Activated T-cell treated with anti-CD3 and anti-CD28 coated beads, Interleukin-2, amount 50 U/mL, for 1 hour (primary cell): ENCODE measurements at places on chromosomes 7 and 10.

GRCh38 chr10:95096143-95096542 is 26.8 kb upstream of the CYP2C8 start:
- no peak for DNase-seq

GRCh38 chr7:27665531-27665930 is 2.8 kb upstream of the HIBADH start:
- no peak for DNase-seq

GRCh38 chr10:4649886-4650508 is 176.0 kb upstream of the AKR1E2 start:
- no peak for DNase-seq

- DNase-seq = no peak
Observed at GRCh38 chr10:107492389-107492788, 327.9 kb upstream of the SORCS1 start.

GRCh38 chr10:70898687-70899086 is 10.3 kb upstream of the PCBD1 start:
- DNase-seq = no peak

GRCh38 chr10:24438800-24439199 is 229.9 kb downstream of the KIAA1217 start:
- DNase-seq = no peak

- DNase-seq = no peak
Observed at GRCh38 chr7:91655656-91656055, 224.8 kb downstream of the MTERF1 start.

DNA sequence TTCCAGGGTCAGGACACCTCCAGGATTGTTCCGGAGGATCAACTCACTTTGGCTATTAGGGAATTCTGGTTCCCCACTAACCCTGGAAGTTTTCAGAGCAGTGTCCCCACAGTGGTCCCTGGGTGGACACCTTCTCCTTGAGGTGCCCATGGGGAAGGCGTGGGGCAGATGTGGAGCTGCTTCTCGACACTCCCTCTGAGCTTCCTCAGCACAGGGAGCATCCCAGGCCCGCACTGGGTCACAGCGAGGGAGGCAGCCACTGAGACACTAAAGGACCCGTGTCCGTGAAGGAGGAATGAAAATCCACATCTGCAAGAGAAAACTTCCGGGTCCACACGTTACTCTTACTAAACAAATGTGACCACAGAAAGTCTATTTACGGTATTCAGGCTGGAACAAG is 48.2 kb upstream of the MNX1 start:
- no peak for DNase-seq

DNA sequence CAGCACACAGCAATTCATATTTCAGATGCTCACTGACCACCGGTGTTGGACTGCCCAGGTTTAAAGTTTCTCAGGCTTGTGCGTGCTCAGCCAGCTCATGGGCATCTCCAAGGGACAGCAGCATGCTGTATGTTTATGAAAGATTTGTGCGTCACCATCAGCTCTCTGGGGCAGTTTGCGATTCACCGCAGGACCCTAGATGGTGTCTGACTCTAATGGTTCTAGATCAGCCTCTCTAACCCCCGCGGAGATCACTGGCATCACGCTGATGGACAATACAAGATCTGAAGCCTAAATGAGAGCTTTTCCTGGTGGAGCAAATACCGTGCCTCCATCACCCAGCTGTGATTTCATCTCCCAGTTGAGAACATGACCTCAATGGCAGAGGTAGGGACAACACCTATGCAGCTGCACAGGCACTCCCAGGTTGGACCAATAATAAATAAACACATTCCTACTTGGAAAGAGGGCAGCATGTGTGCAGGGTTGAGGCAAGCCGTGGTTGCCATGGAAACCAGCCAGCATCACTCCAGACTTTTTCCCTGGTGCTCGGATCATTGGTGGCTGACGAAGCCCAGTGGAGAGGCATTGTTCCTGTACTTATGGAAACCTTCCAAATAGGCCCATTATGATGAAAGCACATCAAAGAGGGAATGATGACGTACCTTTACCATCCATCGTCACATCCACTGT is 253.6 kb downstream of the KCNMA1 start:
- no peak for DNase-seq

DNA sequence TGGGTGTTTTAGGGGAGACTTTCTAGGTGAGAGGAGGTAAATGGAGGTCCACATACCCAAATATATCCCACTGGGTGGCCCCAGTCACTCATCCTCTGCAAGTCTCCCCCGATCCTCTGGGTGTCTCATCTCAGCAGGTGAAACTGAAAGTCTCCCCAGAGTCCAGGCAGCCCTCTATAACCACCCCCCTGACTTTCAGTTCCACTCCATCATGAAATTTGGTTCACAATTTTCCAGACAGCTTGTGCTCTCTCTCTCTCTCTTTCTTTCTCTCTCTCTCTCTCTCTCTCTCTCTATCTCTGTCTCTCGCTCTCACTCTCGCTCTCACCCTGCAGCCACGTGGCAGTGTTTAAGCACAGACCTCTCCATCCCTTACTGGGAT is 56.7 kb upstream of the ELN start:
- DNase-seq = no peak

DNA sequence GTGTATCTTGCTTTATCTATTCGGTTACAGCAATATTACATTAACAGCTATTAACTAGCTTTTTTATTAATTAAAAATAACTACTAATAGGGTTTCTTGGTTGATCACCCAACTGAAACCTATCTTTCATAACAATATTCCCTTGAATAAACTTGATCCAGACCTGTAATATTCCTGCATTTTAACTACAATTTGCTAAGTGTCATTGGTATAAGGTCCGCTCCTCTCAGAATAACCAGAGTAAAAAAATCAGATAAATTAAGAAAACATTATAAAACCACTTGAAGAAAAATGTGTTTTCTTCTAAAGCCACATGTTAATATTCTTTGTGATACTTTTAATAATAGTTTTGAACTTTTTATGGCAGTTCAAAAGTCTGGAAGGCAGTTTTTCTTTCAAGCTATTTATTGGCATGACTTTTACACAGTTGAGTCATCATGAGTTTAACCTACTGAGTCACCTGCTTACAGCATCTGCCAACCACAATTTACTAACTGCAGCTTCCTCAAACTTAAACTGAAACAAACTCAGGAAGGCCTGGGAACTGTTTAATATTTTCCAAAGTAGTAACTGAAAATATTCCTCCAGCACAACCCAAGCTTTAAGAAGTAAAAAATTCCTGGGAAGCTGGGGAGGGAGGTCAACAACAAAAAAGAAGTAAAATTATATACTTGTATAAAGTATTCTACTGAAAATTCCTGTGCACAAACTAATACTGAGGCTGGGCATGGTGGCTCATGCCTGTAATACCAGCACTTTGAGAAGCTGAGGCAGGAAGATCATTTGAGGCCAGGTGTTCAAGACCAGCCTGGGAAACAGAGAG is 103.2 kb downstream of the NRBF2 start:
- DNase-seq = no peak

- no peak for DNase-seq
Observed at GRCh38 chr7:121442845-121443244, 46.7 kb upstream of the FAM3C start.

DNA sequence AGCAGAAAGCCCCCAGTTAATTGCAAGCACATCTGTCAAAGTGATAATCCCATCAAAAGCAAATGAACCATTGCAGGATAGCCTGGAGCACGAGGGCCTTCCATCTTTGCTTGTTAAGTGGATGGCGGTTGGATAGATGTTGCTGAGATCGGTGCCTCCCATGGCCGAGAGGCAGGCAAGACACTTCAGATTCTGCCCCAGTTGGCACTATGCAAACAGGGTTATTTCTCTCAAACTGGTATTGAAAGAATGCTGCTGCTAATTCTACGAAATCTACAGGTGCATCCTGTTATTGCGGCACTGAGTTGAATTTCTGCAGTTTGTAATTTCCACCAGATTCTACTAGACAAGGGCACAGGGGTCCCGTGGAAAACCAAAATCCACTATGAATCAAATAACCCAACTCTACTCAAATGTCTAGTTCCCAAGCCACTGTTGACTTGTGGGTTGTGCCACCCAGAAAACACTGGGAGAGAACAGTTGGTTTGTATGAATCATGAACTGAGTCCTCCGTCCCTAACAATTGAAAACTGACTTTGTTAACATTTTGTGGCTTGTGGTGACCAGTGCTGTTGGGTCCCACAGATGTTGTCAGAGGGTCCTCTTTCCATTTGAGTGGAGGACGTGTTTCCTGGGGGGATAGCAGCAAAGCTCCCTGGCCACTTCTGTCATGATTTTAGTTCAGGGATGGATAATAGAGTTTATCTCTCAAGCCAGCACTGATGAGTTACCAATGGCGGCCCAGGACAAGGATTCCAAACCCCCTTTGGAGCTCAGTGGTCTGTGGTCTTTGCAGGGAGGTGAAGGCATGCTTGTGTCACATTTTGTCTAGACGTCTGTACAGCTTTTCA is 7.1 kb upstream of the IL2RA start:
- no peak for DNase-seq

DNA sequence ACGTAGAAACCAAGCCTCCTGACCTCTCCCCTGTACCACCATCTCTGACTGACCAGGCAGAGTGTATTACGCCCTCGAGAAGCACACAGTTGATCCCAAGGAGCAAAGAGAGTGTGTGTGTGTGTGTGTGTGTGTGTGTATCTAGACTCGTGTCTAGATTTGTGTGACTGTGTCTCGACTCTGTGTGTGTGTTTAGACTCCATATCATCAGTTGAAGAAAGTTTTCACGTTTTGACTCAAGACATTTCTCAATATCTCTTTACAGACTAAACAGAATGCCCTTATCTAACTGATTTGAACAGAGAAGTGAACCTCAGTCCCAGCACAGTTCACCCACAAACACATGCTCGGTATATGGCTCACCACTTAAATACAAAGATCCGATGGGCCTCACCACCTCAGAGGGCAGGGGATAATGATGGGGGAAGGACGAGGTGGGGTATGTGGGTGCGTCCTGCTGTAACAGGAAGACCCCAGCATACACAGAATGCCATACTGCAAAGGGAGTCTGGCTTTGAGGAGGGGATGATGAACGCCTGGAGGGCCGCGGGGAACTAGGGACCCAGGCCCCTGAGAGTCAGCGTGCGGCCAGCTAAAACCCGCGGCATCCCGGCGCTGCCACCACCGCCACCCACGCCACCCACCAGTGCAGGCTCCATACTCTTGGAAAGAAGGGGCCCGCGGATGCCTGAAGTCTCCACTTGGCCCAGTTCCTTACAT is 780 bp downstream of the ALDH18A1 start:
- DNase-seq = no peak

- no peak for DNase-seq
Observed at GRCh38 chr10:3245395-3245794, 72.8 kb upstream of the PITRM1 start.

DNA sequence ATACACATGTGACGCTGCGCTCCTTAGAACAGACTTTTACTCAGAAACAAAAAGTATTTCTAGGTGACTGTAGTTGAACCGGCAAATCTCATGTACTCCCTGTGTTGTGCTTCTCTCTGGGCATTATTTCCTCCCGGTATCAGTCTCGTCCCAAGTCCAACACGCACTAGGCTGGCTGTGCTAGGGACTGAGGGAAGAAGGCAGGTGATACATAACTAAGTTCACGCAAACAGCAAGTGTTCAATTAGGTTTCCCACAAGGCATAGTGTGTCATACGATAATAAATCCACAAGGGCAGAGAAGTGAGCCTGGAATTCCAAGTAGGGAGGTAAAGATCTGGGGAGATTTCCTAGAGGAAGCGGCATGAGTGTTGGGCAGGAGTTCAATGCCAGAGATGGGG is 20.4 kb downstream of the FAM53B start:
- no peak for DNase-seq

- DNase-seq = no peak
Observed at GRCh38 chr7:126790763-126791162, 462.0 kb downstream of the GRM8 start.

GRCh38 chr10:112811741-112812551 is 138.1 kb upstream of the TCF7L2 start:
- no peak for DNase-seq

GRCh38 chr10:22931948-22932347 is 4.1 kb downstream of the ARMC3 start:
- DNase-seq = no peak
